Stimulated activated CD4-positive, alpha-beta T cell treated with anti-CD3 and anti-CD28 coated beads, Interleukin-1b, Interleukin-23, amount 100 ng/mL, for 1 hour (primary cell): ENCODE measurements at places on chromosomes 5 and 9.

DNA sequence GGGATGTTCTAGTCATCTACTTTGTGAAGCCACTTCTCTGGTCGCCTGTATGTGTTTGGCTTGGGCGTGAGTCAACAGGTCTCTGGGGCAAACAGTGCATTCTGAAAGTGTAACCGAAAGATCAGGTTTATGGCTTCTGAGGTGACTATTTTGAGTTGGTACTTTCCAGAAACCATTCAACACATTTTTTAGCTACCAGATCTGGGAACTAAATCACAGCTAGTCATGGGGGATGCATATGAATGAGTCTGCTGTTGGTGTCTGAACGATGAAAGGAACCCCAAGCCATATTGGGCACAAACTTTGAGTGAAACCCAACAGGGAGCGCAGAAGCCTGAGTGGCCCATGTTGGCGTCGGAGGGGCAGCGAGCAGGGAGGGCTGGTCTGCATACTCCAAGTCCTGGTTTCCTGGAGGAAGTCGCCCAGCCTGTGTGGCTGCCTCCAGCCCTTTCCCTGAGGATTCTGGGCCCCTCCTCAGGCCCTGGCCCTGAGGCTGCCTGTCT is 35.3 kb downstream of the UBE2QL1 start:
- DNase-seq = no peak

- no peak for DNase-seq
Observed at GRCh38 chr5:136166909-136167308, 26.1 kb downstream of the SMIM32 start.

- DNase-seq = no peak
Observed at GRCh38 chr9:133263557-133263956, 11.4 kb downstream of the ABO start.

- DNase-seq = no peak
Observed at GRCh38 chr5:144219869-144220268, 49.2 kb downstream of the KCTD16 start.
